Stimulated activated CD4-positive, alpha-beta T cell treated with anti-CD3 and anti-CD28 coated beads, TNF-alpha, amount 100 ng/mL, for 4 hours (primary cell): ENCODE measurements at places on chromosomes 4 and X.

GRCh38 chr4:100949350-100949935 lies 397.9 kb downstream of the PPP3CA start:
- no peak for DNase-seq

- peak; percentile 14 for DNase-seq
These were observed 107.1 kb downstream of the NSUN7 start for GRCh38 chr4:40856840-40857362.

GRCh38 chr4:23828020-23828715 lies 61.7 kb downstream of the PPARGC1A start:
- no peak for DNase-seq

GRCh38 chr4:123826896-123827295 lies 430.3 kb downstream of the SPRY1 start:
- DNase-seq = no peak

DNA sequence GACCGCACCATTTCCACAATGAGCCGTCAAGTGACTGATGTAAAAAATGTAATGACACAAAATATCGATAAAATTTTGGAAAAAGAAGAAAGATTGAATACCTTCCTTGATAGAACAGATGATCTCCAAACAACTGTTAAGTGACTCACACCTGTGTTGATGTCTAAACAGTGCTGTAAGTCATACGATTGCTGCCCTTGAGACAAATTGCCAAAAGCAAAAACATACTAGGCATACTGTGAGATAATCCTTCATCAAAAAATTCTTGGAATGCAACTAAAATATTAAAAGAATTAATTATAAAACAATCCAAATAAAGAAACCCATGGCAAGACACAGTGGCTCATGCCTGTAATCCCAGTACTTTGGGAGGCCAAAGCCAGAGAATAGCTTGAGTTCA lies 53.4 kb downstream of the HNRNPD start:
- no peak for DNase-seq

DNA sequence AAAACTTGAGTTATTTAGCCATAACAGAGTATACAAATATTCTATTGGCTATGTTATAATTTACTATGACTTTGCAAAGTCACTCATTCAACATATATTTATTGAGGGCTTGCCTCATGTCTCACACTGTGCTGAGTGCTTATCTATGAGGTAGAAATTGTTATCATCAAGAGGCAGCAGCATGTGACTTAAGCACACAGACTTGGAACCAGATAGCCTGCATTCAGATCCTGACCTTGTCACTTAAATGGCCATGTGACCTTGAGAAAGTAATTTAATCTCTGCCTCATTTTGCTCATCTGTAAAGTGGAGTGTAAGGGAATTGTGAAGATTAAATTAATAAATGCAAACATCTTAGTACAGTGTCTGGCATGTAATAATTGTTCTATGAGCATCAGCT lies 10.1 kb upstream of the EXOSC9 start:
- DNase-seq = no peak

DNA sequence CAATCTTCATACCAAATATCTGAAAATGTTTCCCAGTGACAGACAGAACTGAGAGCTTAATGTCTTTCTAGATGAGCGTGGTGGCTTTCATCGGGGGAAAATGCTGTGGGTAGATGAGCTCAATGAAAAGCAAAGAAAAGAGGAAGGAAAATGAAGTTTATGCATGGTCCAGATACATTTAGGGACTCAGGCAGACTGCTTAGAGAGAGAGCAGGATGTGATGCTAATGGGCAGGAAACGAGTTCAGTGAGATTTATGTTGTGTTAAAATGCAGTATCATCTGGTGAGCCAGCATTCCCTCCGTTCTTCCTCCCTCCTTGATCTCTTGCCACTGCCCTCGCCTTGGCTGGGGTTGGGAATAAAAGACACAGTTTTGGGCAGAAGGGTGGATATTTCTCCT lies 229.2 kb downstream of the GBA3 start:
- DNase-seq = no peak

GRCh38 chr4:82773057-82773456 lies 25.5 kb downstream of the SCD5 start:
- DNase-seq = no peak

GRCh38 chrX:9310616-9311015 lies 154.2 kb upstream of the TBL1X start:
- DNase-seq = no peak

GRCh38 chr4:145154573-145154972 lies 25.8 kb downstream of the OTUD4 start:
- no peak for DNase-seq

GRCh38 chrX:39904816-39905537 lies 192.8 kb downstream of the BCOR start:
- DNase-seq = no peak

DNA sequence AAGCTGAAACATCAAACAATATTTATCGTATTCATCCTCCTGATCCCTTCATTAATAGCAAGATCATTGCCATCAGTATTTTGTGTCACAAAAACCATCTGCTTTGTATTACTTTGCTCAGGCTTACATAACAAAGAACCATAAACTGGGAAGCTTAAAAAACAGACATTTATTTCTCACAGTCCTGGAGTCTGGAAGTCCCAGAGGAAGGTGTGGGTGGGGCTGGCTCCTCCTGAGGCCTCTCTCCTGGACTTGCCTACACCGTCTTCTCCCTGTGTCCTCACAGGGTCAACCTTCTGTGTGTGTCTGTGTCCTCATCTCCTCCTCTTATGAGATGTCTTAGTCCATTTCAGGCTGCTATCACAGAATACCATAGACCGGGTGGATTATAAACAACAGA lies 61.3 kb upstream of the MXRA5 start:
- DNase-seq = no peak

DNA sequence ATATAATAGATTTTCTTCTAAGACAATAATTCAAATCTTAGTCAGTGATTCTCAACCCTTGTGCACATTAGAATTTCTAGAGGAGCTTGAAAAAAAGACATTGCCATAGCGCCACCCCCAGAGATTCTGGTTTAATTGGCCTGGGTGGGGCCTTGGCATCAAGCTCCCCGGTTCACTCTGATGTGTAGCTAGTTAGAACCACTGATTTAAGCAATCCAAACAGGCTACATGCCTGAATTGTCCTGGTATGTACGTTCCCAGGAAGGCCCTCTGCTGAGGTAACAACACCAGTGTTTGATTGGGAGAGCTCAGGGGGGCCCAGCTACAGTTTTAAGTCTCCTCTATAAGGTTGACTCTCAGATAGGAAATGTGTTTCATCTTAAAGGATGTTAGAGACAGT lies 1.3 kb upstream of the ATP10D start:
- DNase-seq = no peak

DNA sequence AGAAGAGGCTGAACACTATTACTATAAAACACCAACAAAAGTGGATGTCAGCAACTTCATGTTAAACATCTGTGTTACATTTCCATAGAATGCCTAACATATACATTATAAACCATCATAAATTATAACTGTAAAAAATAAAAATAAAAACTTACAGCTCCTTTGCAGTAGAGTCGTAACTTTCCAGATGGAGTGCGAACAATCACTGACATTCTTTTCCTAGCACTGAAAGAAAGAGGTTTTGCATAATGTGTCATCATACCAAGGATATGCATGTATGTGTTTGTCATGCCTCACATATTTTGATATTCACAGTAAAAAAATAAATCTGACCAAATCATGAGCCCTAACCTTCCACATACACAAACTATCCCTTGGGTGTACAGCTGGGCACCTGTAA lies 113.1 kb downstream of the ATP8A1 start:
- no peak for DNase-seq

GRCh38 chr4:145044341-145044740 lies 53.7 kb downstream of the ANAPC10 start:
- DNase-seq = no peak

GRCh38 chr4:115275615-115276014 lies 162.2 kb upstream of the NDST4 start:
- no peak for DNase-seq
